ENCODE measurements at places on chromosomes 11 and 22.

GRCh38 chr11:96004862-96005261 lies 81.0 kb upstream of the MTMR2 start:
- no peak for DNase-seq

DNA sequence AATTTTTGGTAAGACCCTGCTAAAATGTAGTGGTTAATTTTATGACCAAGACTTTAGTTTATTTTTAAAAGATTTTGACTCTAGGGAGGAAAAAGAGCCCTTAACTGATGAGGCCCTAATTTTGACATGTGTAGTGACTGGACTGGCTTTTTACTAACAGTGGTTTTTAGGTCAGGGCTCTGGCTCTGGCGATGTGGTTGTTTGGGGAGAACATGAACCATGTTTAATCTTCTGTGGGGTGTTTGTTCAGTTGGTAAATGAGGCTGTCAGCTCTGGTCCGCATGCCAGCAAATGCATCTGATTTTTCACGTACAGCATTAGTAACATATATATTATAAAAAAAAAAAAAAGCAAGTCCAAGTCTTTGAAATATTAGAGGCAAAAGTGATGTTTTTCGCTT lies 104.3 kb downstream of the EXT2 start:
- DNase-seq: peak; percentile 9

DNA sequence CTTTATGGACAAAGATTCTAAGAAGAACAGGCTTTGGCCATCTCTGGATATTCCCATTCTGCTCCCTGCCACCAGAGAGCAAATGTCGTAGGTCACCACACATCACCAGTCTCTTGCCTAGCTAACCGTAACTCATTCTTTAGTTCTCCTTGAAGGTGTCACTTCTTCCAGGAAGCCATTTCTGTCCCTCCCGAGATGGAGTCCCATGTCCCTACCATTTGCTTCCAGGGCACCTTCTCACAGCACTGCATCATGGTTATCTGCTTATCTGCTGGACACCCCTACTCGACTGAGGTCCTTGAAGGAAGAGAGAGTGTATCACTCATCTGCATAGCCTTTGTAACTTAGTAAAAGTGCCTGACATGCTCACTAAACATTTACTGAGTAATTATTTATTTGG lies 47.6 kb downstream of the FAM83F start:
- no peak for DNase-seq

- DNase-seq: no peak
Measured at GRCh38 chr11:45233804-45234170, 52.4 kb downstream of the SYT13 start.

DNA sequence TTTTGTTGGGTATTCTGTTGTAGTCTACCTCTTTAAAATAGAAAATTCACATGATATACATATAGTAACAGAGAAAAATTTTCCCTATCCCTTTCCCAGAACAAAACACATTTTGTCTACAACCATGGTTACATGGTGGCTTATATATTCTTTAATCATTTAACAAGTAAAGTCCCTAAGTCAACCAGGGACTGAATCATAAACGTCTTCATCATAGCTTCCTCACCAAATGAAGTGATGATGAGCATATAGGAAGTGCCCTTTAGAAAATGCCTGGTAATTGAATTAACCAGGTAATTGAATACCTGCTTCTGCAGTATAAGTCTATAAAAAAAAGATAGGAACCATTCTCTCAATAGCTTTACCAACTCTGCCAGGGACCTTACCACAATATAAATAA lies 101.2 kb downstream of the APOL5 start:
- DNase-seq: no peak

DNA sequence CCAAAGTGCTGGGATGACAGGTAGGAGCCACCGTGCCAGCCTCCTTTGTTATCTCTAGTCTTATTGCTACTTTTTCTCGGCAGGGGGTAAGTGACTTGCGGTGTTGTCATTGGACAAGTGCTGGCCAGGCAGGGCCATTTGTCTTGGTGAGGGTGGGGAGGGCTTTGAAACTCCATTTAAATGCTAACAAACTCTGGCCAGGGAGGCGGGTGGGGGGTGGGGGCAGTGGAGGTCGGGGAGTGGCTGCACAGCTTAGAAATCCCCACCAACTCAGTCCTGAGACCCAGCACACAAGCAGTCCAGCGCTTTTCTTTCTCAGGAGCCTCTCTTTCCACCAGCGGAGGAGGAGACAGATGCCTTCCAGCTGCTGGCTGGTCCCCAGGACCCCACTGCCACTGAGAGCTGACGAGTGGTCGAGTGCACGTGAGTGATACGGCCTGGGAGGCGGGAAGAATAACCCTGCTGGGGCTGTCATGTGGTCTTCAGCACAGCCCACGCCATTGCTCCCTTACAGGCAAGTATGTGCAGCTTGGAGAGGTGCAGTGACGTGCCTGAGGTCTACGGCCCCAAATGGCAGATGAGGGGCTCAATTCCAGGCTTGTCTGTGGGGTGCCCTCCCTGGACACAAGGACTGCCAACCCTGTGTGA lies 24.2 kb upstream of the OSBPL5 start:
- DNase-seq: no peak

DNA sequence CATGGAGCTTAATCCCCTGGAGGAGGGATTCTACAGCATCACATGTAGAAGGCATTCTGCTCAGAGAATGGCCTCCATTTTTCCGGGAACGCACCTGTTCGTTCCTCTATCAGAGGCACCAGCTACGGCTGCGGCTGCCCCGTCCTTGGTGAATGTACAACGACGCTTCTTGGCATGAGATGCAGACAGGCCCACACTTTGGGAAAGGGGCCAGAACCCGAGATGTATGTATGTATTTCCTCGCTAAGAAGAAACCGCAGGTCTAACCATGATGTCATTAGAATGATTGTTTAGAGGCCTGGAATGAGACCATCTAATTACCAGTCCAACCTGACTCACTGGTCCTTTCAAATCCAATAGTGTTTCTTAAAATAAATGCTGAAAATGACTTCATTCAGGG lies 1293.4 kb downstream of the TBC1D22A start:
- DNase-seq: no peak

- DNase-seq: no peak
Measured at GRCh38 chr11:81420668-81421250, 1312.9 kb downstream of the FAM181B start.

DNA sequence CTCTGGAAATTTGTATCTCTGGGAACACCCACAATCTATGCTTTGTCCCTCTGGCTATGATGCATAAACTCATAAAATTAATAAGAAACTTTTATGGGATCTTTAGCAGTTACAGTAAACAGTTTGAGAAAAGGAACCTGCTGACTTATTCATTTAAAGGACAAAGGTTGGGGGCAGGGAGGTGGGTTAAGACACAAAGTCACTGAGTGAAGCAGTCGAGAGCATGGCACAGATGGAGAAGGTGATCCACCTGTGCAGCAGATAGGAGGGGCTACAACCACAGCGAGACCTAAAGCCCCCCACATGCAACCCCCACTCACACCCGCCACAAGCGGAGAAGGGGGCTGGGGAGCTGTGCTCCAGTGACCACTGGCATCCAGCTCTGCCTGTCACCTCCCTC lies 45.0 kb downstream of the SMCO4 start:
- no peak for DNase-seq
